Stomach (tissue), 19 donors: ENCODE measurements at places on chromosomes 7 and 10. TPM values are rescaled to one million over a fixed set of nuclear protein-coding genes. Genes with fewer than 3 reads are reported as not detected.

DNA sequence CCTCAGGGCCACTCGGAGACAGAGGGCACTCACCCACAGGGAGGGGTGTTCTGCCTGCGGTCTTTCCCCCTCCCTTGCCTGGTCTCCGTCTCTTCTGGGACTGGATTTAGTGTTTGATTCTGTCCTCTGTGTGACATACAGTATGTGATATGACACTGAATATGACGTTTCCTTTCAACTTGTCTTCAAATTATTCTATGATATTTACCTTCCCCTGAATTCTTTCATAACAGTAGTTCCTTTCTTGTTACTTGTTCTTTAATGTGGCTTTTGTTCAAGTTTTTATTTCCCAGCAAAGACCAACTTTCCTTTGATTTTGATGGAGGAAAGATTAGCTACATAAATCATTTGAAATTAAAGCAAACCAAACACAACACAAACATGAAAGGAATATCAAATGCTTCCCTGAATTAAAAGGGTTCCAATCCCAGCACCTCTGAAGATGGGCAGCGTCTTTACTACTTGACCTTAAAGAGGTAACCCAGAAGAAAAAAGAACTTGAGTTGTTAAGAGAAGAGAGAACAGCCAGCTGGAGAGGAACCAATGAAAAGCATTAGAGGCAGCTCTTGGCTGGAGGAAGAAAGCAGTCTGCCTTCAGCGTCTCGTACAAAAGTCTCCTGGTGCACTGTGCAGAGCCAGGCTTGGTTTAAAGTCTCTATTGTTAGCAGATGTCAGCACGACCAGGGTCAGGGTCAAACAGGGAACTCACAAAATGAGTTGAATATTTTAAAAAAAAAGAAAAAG lies 18.3 kb upstream of the RHEB start:
- DNase-seq = peak; percentile 72

GRCh38 chr10:119761106-119761505 lies 35.3 kb downstream of the INPP5F start:
- DNase-seq = no peak

DNA sequence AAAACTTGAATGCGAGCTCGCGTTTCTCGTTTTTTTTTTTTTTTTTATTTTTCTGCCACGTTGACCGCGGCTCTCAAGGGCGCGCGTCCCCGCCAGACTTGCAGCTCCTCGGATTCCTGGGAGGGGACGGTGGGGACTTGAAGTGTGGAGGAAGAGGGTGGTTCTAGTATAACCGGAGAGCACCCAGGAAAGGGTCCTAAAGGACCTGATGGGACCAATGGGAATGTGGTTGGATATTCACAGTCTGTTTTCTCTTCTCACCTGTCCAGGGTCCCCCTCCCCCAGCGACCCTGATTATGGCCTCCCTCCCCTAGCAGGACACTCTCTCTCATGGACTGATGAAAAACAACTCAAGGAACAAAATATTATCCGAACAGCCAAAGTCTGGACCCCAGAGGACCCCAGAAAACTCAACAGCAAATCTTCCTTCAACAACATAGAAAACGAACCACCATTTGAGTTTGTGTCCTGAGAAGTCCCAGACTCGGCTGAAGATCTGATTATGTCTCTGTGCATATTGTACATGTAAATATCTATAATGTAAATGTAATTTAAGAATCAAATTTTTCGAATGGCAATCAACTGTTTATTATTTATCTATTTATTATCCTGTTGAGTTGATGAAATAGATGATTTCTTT lies 1.4 kb downstream of the PTF1A start:
- no peak for DNase-seq

- no peak for DNase-seq
Observed at GRCh38 chr10:71837098-71837827, 13.8 kb downstream of the PSAP start.

- no peak for DNase-seq
Observed at GRCh38 chr10:22740180-22740579, 25.8 kb upstream of the PIP4K2A start.

DNA sequence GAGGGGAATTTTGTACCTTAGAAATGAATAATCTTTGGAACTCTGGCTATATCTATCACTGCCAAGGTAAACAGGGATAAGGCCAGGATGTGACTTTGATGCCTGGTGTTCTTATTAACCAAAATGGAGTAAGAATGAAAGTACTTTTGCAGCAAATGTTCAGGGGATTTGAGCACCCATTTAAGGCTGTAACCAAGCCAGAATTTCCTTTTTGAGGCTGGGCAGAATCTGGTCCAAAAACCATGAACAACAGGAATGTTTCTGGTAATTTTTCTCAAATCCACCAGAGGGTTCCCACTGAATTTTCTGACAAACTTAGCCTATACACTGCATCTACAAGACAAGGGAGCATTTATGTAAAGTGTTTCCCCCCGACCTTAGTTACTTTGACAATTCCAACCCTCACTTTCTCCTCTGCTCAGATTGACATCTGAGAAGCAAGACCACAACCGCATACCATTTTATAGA lies 120.6 kb downstream of the BAMBI start:
- DNase-seq = no peak

DNA sequence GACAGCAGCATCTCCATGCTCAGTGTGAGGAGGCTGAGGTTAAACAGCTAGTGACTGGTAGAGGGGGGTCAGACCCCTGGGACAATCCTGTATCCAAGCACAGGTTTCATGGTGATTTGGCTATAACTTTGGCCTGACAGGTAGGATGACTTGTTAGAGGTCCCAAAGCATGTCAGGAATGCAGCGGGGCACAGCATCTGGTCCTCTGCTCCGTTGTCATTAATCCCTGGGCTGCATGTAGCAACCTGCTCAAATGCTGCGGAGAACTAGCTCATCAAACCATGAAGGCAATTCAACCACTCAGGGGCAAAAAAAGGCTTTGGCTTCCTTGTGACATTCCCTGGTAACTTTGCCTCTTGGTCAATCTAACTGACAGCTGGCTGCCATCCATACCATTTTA lies 26.8 kb downstream of the WNT2 start:
- no peak for DNase-seq

- peak; percentile 4 for DNase-seq
Observed at GRCh38 chr7:112262855-112263487, 56.5 kb downstream of the ZNF277 start.

DNA sequence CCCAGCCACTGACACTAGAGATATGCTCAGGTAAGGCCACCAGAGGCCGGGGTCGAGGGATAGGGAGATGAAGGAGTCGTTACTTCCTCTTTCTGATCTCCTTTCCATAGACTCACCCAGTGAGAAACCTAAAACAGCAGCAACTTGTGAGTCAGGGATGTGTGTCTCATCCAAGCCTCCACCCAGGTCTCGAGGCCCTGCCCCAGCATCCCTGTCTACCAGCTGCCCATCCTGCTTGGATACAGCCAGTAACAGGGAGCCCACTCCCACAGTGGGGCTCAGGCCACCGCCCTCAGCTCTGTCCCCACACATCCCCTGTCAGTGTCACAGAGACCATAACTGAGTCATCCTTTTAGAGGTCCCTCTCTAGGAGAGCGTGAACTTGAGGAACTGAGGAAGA lies 49.6 kb upstream of the CHST15 start:
- DNase-seq = no peak

DNA sequence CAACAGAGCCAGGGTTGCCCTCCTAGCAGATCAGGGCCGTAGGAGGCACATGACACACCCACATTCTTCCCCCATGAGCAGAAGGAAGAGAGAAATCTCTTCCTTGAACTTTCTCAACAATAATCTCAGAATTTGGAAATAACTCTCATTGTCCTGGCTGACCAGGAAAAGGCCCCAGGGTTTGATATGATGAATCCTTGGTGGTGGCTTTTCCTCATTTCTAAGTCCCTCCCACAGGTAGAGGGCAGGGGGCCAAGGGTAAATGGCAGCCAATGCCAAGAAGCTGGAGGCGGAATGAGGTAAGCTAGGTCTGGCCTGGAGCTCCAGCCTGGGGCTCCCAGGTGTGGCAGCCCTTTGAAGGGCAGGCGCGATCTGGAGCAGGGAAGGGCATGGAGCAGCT lies 67.8 kb downstream of the GRB10 start:
- DNase-seq = peak; percentile 44

DNA sequence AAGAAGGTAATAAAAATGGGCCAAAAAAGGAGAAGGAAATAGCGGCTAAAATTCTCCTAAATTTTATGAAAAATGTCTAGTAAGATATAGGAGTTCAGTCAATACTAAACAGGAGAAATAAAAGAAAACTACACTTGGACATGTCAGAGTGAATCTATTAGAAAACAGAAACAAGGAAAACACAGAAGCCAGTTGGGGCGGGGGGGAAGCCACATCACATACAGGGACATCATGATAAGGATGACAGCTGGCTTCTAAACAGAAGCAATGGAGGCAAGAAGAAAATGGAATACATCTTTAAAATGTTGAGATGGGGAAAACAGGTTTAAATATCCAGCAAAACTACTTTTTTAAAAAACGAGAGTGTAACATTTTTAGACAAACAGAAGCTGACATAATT lies 77.8 kb downstream of the CUBN start:
- no peak for DNase-seq

FANK1 gene
- total RNA-seq = 13.3 TPM

TAS2R3 gene
- 0.58 TPM for total RNA-seq

JCAD gene
- total RNA-seq = 17.4 TPM

LRGUK gene
- 1.5 TPM for total RNA-seq

PARD3 gene
- 118 TPM for total RNA-seq

NPC1L1 gene
- total RNA-seq = not detected

SLC18A3 gene
- 0.73 TPM for total RNA-seq
